ENCODE measurements at places on chromosomes 2 and 18.

- no peak for DNase-seq
These were observed 197.6 kb downstream of the MBD5 start for GRCh38 chr2:148218326-148219075.

DNA sequence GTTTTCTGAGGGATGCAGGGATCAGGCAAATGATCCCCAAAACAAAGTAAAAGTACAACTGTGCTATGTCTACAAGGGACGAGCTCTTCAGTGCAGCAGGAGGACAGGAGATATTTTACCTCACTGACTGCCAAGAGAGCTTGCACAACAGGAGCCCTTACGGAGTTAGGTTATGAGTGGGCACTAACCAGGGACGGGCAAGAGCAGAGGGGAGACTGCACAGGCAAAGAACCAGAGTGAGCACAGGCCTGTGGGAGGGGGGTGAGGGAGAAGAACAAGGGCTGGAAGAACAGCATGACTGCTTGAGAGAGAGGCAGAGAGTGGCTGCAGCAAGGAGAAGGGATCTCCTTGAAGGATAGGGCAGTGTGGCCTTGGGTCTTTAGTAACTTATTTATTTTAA, 101.1 kb upstream of the PID1 start:
- DNase-seq = no peak

GRCh38 chr2:200761266-200761665, 50.4 kb upstream of the BZW1 start:
- no peak for DNase-seq

- no peak for DNase-seq
These were observed 343.6 kb upstream of the SYT4 start for GRCh38 chr18:43620936-43621335.

DNA sequence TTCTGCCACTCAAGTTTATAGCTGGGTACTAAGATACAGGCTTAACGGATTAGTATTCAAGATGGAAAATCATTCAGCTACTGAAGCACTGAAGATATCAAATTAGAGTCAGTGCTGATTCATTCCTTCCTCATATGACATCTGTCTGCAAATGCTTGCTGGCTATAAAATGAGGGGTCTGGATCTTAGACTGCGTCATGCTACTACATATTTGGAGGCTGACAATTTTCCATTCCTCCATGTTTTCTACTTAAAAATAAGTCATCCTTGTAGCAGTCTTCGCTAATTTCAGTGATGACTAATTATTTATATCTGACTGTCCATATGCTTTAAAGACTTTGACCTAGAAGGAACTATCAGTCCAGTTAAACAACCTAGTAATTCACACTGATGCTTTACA, 233.4 kb downstream of the RIT2 start:
- no peak for DNase-seq

- DNase-seq = no peak
These were observed 117.5 kb downstream of the DDX1 start for GRCh38 chr2:15708865-15709820.

- no peak for DNase-seq
These were observed 313.0 kb upstream of the SLC39A10 start for GRCh38 chr2:195343942-195344530.

DNA sequence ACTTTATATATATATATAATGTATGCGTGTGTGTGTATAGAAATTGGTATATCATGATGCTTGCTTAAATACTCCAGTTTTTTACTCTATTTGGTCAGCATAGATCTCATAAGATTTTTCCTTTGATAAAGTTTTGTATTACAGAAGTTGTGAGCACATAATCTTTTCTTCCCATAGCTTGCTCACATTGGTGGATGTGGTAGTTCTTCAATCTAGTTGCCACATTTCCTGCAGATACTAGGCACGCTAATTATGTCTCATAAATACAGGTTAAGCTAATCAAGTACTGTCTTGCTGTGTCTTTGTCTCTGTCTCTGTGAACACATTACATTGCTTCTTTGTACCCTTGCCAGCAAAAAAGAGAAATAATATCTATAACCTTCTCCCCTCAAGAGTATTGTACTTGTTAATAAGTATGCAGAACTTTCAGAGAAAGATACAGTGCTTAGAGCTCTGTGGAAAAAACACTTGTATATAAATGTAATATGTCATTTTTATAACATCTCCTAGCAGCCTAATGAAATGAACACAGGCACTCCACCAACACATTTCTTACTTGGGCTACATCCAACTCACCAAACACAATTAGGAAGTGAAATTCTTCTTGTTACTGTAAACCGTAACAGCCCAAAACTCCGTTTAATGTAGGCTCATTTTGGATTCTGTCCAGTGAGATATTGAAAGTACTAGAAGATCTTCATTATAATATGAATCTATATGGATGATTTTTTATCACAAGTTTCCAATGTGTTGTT, 306.7 kb upstream of the SLC8A1 start:
- DNase-seq = no peak

DNA sequence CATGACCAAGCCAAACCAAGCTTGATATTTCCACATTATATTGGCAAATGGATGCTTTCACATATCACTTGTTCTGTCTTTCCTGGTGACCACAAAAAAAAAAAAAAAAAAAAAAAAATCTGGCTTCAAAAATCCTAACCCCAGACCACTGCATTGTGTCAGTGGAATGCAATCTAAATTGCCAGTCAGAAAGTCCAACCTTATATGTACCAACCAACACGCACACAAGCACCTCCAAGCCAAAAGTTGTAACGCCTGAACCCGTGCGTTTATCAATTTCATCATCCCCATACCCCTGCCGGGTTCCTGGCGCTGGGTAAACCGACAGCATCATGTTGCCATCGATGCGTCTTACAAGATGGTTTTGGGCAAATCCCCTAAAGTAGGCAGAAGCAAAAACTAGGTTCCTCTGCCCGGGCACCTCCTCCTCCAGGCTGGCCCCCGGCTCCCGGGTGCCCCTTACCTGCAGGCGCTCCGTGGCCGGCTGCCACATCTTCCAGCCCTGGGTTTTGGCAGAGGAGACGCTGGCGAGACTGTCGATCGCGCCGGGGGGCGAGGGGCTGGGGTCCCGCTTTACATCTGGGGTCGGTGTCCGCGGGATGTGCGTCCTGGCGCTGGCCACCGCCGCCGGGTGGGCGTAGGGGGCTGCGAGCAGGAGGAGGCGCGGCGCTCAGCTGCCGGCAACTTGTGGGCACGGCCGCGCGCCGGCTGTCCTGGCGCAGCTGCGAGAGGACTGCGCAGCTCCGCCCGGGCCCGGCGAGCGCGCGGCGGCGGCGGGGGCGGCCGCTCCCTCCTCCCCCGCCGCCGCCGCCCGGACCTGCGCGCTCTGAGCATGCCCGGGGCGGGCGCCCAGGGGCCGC, at the start of gene PID1:
PID1 (minus strand) TSS at position 737 of the 860 bp plus-strand sequence; CDS start at position 493, 244 bp downstream.
- no peak for DNase-seq

GRCh38 chr18:46439037-46439436, 218.0 kb downstream of the LOXHD1 start:
- DNase-seq = no peak

- no peak for DNase-seq
These were observed 818.2 kb downstream of the SATB2 start for GRCh38 chr2:198639580-198639979.

- DNase-seq = no peak
These were observed 340.7 kb downstream of the TGIF1 start for GRCh38 chr18:3790703-3791102.

GRCh38 chr2:133879703-133880102, 311.4 kb upstream of the NCKAP5 start:
- no peak for DNase-seq

DNA sequence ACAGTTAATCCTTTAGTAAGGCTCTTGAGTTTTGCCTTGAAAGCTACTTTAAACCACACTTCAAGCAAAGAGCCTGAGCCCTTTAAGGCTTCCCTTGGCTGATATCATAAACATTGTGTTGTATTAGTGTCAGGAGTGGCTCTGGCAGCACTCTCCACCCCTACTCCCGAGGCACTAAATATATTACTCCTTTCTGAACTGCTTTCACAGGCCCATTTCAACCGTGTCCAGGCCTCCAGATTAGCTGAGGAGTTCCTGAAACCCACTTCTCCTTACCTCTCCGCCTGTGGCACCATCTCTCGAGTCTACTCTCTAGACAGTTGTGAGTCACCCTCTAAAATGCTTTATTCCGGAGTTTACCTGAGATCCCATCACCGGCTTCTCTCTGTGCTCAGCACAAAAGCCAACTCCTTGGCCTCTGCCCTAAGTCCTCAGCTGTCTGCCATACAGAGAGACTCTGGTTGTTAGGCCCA, 14.4 kb upstream of the STON1 start:
- DNase-seq = no peak

All from stimulated activated naive CD4-positive, alpha-beta T cell treated with Interleukin-2 at 50 U/mL for 16 hours (primary cell).